ENCODE measurements at places on chromosomes 1 and 21.

DNA sequence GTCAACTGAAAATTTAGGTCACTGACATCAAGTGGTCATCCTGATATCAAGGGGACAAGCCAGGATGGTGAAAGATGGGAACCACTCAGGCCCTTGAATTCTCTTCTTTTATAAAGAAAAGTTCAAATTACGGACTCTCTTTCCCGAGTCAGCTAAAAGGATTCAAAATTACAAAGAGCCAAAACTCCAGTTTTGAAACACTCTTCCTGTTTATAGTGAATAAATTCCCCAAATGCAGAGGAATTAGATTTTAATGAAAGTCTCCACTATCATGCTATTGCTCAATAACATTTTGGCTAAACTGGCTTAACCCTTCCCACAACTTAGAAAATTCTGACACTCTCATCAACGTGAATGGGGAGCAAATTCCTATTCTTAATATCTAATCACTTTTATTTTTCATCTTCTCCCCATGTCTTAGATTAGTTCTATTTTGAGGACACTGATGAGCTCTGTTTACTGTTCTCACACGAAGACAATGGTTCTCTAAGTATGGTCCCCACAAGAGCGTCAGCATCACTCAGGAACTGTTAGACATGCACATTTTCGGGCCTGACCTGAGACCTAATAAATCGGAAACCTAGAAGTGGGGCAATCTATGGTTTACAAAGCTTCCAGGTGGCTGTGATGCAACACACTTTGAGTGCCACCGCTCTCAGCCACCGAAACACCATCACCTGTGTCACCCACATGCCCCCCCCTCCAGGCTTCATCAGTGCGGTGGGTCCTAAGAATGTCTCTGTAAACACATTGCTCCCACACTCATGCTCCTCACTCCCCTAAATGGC is 64.4 kb upstream of the TIAM1 start:
- no peak for DNase-seq

- no peak for DNase-seq
Observed at GRCh38 chr1:217617126-217617525, 13.8 kb downstream of the GPATCH2 start.

- no peak for DNase-seq
Observed at GRCh38 chr1:233721004-233721595, 107.2 kb downstream of the KCNK1 start.

DNA sequence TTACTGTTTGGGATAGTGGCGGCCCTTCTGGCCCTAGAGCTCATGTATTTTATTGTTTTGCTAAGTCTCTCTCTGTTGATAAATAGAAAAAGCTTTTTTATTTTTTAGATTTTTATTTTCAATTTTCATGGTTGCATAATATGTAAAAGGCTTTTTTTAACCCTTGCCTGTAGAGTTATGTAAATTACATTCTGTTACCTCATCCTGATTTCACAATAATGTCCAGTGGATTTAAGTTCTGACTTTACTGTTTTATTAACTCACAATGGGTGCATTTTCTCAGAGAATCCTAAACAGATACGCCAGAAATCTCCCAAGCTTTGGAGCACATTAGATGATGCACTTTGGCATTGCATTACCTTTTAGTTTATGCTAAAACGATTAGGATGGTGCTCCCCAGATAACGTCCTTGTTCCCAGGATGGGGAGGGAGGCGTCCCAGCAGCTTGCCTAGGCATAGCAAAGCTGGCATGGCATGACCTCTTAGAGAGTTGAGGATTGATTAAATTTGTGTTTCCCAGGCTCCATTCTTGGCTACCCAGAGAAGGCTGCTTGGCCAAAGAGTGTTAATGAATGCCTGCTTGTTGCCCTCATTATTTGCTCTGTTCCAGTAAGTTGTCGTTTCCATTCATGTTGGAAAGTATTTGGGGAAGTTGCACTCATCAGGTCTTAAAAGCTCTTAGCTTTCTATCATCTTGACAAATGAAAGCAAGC is 17.1 kb downstream of the UTP25 start:
- DNase-seq, result no peak

DNA sequence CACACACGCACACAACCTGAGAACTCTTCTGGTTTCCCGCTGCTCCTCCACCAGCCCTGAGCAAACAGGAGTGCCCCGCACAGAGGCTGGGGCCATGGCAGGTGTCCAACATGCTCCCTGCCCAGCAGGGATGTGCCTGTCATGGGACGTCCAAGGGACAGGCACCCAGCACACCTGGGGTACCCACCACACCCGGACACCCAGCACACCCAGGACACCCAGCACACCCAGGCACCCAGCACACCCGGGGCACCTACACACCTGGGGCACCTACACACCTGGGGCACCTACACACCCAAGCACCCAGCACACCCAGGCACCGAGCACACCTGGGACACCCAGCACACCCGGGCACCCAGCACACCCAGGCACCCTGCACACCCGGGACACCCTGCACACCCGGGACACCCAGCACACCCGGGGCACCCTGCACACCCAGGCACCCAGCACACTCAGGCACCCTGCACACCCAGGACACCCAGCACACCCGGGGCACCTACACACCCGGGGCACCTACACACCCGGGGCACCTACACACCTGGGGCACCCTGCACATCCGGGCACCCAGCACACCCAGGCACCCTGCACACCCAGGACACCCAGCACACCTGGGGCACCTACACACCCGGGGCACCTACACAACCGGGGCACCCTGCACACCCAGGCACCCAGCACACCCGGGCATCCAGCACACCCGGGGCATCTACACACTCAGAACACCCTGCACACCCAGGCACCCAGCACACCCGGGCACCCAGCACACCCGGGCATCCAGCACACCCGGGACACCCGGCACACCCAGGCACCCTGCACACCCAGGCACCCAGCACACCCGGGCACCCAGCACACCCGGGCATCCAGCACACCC is 37.9 kb downstream of the UBE2G2 start:
- DNase-seq, result no peak

DNA sequence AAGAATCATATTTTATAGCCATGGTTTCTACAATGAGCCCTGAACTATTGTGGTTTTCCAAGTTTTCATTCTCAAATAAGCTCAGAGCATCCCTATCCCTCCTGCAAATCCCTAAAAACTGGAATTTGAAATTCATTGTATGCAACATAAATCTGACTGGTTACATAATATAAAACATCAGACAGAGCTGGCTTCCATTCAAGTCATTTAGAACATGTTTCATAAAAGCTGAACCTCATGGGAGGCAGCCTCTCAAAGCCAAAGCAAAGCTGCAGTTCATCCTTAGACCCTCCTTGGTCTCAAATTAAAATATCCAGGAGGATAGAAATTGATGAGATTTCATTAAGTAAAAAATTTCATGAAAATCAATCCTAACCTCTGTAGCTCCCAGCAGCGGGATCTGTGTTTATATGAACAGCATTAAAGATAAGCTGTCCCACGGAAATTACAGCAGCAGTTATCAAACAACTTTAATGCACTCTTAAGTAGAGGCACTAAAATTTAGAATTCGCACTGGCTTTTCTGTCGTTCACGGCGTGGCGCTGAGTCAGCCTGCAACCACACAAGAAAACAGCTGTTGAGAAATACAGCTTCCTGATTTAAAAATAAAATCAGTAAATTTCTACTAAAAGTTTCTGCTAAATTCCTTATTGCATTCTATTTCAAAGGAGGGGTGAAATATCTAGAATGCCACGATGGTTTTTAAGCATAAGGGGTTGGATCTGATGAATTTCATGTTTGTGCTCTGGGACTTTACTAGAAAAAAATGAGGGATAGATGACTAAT is 99.9 kb upstream of the TIAM1 start:
- no peak for DNase-seq

DNA sequence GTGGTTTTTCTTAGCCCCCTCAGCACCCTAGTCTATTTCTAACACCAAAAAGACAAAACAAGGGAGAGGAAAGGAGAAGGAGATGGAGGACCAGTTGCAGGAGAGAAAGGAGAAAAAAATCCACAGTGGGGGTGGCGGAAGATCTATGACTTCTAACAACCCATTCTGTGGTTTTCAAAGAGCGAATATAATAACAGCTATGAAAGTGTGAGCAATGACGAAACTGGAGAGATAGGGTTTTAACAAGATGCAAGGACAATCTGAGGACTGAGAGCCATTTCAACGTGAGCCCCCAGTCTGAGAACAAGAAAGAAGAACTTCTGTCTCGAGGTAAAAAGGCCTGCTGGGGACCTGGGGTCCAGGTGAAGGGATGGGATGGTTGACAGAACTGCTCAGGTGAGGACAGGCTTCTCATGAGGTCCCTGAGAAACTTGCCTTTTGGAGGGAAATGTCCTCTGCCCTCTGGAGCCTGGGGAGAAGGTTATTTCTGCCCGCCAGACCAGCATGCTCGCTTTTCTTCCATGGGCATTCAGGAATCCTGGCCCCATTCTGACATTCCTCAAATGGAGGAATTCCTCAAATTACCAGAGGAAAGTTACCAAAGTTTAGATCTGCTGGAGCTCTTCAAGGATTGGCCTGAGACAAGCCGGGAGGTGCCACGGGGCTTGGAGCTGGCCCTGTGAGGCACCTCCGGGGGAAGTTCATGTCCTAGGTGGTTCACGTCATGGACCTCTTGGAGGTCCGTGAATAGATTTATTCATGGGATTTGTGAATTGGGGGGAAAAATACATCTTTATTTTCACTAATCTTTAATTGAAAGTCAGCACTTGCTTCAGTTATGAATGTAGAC is at the start of gene CD160:
CD160 (plus strand) TSS at position 270 of the 850 bp plus-strand sequence. CDS start 8,829 bp downstream, outside the sequence.
- no peak for DNase-seq

DNA sequence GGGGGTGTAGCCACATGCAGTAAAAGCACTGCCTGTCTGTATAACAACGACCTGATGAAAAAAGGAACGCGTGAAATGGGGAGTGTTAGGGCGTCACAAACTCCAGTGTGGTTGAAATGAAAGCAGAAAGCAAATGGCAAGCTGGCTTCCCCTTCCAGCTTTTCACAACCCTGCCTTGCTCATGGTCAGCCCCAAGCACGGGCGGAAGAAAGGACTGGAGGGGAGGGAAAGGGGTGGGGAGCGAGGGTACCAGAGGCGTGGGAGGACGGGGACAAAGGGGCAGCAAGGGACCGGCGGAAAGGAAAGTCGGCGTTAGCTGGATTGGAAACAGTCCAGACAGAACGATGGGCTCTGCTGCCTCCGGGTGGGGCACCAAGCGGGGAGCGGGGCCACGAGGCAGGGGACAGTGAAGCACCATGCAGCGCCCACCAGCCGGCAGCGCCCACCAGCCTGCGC is 9.6 kb downstream of the VPS26C start:
- DNase-seq, result no peak

All from activated T-helper 1 cell treated with anti-CD3 and anti-CD28 coated beads, Interleukin-2, amount 50 U/mL, for 16 hours (primary cell).